ENCODE measurements at places on chromosomes 3 and 15.
A peak's percentile ranks its signal among the peaks of the same experiment; 100 is the strongest.

- no peak for DNase-seq
Measured at GRCh38 chr3:44039006-44039405, 202.7 kb upstream of the TOPAZ1 start.

DNA sequence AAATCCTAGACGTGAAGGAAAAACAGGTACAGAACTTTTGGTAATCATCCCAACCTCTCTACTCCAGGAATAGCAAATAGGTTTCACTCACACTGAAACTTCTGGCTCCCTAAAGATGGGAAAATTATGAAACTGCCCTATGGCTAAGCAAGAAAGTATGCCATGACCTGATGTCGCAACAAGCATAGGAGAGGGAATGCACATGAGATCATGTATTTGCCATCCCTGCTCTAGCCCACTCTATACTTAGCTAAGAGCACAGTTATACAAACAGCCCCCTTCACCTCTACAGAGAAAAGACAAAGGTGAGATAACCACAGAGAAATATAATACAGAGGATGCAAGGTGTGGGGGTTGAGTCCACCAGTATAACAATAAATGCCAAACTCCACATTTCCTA, 102.7 kb downstream of the TBC1D5 start:
- DNase-seq: no peak

DNA sequence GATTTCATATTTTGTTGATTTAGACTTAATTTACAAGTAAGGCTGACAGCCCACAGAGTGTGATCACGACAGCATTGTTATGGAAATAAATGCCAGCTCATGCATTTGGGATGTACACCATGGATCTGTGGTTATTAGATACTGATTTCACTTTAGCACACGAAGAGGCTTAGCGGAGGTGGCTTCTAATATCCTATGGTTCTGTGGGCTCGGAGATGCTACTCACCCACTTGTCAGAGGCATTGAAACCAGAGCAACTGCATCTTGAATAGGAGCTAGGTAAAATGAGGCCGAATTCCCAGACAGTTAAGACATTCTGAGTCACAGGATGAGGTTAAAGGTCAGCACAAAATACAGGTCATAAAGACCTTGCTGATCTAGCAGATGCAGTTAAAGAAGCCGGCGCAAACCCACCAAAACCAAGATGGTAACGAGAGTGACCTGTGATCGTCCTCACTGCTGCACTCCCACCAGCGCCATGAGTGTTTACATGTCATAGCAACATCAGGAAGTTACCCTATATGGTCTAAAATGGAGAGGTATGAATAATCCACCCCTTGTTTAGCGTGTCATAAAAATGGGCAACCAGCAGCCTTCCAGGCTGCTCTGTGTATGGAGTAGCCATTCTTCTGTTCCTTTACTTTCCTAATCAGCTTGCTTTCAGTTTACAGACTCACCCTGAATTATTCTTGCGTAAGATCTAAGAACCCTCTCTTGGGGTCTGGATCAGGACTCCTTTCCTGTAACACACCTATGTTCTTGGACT, 117.5 kb downstream of the PGPEP1L start:
- DNase-seq: no peak

DNA sequence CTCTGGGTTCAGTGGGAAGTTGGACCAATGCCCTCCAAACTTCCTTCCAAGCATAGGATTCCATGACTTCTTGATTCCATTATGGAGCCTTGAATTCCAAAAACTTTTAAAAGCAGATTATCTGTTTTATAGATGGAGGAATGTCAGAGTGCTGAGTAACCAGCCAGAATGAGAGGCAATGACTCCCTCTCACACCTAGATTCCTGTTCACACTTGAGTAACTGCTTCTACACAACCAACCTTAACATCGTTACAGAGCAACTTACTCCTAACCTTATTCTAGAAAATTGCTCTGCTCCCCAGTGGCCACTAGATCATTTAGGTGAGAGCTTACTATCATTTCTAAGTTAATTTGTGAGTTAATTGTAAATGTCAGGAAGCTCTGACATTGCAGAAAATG, 24.2 kb upstream of the NR2F2 start:
- no peak for DNase-seq

- DNase-seq: no peak
Measured at GRCh38 chr15:78168608-78169007, 19.4 kb downstream of the IDH3A start.

GRCh38 chr3:23932571-23932970, 12.5 kb upstream of the NR1D2 start:
- DNase-seq: no peak

- no peak for DNase-seq
Measured at GRCh38 chr3:64151342-64151871, 73.9 kb downstream of the PRICKLE2 start.

GRCh38 chr3:30934208-30934550, 39.7 kb upstream of the GADL1 start:
- DNase-seq: peak; percentile 55

DNA sequence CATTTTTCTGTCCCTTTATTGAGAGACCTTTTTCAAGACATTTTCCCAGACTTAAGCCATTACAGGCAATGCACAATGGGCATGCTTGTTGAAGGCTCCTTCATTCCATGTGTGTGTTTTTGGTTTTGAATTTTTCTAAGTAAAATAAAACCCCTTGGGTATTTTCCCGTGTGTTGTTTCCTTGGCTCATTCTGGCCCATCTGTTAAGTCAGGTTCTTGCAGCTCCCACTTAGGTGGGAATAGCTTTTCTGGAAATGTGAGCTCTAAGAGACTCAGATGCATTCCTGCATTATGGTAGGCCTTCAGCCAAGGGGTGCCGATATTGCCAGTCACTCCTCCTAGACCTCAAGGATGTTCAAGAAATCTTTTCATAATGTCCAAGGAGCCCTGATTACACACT, 314.9 kb downstream of the CACNA2D3 start:
- no peak for DNase-seq

DNA sequence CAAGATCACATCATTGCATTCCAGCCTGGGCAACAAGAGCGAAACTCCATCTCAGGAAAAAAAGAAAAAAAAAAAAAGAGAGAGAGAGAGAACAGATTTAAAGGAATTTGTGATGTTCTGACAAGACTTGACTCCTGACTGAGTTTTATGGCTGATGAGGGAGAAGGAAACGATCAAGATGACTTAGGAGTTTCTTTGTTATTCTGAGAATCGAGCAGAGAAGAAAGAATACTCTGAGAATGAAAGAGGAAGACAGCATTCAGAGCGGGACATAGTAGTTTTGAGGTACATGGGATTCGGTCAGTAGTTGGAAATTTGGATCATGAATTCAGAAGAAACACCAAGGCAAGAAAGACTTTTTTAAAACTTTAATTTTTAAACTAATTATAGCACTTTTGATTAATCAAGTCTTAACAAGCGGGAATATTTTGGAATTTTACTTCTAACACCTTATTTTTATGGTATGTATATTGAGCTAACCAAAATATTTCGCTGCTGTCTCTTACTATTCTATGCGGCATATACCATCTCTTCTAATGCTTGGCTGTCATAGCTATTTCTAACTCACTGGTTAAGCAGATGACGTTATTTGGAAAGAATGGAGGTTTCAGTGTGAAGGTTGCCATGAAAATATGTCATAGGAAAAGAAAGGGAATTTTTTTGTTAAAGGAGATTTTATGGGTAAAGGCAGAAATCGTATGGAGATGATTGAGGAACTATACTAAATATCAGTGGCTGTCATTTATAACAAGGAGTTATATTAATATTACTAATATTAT, 644.1 kb downstream of the RBMS3 start:
- no peak for DNase-seq

DNA sequence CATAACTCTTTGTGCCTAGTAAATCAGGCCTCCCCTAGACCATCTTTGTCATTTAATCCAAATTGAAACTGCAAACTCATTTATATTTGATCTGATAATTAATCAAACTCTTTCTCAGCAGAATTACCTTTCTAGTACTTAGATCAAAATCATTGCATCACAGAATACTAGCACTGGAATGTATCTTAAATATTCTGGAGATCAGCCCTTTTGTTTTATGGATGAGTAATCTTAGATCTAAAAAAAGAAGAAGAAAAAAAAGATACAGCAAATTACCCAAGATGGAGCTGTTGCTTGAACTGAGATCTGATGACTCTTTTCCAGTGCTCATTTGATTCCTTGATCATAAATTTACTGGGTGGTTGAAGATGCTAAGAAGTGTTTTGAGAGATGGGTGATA, 47.9 kb downstream of the NAALADL2 start:
- DNase-seq: no peak

GRCh38 chr15:95944193-95944592, 386.3 kb upstream of the NR2F2 start:
- no peak for DNase-seq

DNA sequence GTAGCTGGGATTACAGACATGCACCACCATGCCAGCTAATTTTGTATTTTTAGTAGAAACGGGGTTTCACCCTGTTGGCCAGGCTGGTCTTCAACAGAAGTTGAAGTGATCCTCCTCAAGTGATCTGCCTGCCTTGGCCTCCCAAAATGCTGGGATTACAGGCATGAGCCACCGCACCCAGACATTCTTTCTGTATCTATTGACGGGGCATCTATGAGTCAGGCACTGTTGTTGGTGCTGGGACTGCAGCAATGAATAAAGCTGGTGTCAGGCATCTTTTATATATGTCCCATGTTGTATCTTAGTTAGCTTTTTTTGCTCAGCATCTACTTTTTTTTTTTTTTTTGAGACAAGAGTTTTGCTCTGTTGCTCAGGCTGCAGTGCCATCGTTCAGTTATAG, 47.6 kb upstream of the ULK4 start:
- DNase-seq: no peak

- DNase-seq: no peak
Measured at GRCh38 chr3:30352410-30353318, 253.7 kb upstream of the TGFBR2 start.

DNA sequence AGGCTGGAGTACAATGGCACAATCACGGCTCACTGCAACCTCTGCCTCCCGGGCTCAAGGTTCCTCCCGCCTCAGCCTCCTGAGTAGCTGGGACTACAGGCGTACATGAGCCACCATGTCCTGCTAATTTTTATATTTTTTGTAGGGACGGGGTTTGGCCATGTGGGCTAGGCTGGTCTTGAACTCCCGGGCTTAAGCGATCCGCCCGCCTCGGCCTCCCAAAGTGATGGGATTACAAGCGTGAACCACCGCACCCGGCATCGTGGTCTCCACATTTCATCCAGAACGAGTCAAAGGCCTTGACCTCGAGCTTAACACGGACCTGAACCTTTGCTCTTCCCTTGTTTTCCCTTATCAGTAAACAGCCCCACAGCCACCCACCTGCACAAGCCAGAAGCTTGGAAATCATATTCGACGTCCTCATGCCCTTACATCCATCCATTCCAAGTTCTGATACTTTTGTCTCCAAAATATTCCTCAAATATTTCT, 1.4 kb upstream of the PTPN23 start:
- DNase-seq: no peak

DNA sequence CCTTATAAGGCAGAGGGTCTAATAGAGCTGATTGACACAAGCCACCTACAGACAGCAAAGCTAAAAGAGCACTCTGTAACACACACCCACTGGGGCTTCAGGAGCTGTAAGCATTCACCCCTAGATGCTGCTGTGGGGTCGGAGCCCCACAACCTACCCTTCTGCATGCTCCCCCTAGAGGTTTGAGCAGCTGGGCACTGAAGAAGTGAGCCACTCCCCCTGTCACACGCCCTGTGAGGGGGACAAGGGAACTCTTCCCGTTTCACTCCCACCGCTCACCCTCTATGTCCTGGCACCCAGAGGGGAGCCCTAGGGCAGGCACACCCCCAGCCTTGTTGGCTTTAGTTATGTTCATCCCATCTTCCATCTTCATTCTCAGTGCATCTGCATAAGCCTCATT, 9.4 kb upstream of the CSTA start:
- DNase-seq: peak; percentile 19

- DNase-seq: no peak
Measured at GRCh38 chr3:10533737-10534023, 28.3 kb upstream of the ATP2B2 start.

- no peak for DNase-seq
Measured at GRCh38 chr3:151410891-151411559, 26.5 kb upstream of the P2RY12 start.

DNA sequence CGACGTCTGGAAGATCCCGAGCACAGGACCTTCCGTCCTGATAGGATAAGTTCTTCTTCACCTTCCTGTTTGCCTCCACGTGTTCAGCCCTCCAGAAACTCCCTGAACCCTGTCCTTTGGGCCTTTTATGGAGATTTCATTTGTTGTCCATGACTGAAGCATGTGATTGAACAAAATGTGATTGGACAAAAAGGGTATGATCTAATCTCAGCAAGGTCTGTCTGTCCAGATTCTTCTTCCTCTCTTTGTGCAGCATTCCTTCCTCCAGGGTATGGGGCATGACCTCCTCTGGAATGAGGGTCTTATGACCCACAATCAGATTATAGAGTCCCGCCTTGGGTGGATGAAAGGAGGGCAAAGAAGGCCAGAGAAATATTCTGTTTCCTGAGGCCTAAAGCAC, at the start of gene CYP19A1:
CYP19A1 (minus strand) TSS at position 101 of the 400 bp plus-strand sequence. CDS start 95,684 bp downstream, outside the sequence.
- DNase-seq: no peak

DNA sequence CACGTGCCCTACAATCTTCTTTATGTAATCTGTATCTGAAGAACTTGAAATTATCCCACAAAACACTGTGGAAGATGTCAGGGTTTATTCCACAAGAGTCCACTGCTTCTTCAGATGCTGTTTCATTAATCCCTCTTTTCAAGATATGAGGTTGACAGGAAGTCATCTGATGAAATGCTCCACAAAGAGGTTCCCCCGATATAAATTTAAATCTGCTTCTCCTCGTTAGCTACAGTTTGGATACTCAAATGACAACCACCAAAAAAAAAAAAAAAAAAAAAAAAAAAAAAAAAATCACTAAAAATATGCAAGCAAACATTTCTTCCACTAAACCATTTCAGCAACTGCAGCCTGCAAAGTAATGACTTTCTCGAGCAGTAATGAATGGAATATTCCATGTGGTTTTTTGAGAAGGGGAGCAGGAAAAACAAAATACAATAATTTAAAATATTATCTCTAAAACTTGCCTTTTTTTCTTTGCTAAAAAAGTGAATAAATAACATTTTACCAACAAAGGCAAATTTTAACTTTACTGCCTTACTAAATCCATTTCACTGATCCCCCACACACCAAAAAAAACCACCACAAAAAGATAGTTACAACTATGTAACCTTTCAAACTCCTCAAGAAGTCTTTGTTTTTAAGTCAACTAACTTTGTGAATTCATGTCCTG, 37.8 kb downstream of the DLG1 start:
- no peak for DNase-seq

GRCh38 chr3:17573396-17573795, 169.0 kb downstream of the TBC1D5 start:
- no peak for DNase-seq
